ENCODE measurements at places on chromosomes 5 and 9.

GRCh38 chr5:43039471-43040286, 440 bp downstream of the ANXA2R start:
- no peak for DNase-seq

GRCh38 chr9:113853333-113853732, 22.8 kb upstream of the ZNF618 start:
- no peak for DNase-seq

- no peak for DNase-seq
Observed at GRCh38 chr9:91515074-91515687, 91.5 kb upstream of the NFIL3 start.

- DNase-seq: no peak
Observed at GRCh38 chr5:108814551-108814950, 66.9 kb downstream of the FER start.

- DNase-seq: no peak
Observed at GRCh38 chr5:74294231-74294705, 346.3 kb downstream of the ENC1 start.

DNA sequence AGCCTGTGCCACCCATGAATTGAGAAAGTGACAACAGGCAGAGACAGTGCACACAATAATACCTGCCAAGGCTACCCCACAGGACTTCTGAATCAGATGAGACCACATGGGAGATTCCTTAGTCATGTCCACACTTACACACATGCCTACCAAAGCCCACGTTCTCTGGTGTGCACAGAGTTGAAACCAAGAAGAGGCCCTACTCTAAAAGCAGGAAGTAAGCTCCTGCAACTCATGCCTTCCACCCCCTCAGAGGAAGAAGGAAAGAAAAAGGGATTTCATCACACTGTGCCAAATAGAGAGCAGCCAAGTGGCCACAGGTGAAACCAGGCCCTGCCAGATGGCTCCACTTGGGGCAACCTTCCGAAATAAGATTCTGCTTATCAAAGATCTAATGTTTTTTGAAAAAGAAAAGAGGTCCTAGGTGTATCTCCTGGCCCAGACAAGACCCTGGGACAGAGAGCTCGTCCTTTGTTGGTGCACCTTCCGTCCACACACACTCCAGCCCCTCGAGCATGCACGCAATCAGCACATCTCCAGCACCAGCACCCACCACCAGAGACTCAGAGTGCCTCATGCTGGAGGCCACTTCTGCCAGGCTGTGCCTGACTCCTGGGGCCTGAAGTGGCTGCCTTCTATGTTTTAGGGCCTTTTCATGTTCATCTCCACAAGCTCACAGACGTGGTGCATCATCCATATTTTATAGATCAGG, 114.6 kb upstream of the SPOCK1 start:
- DNase-seq: no peak

DNA sequence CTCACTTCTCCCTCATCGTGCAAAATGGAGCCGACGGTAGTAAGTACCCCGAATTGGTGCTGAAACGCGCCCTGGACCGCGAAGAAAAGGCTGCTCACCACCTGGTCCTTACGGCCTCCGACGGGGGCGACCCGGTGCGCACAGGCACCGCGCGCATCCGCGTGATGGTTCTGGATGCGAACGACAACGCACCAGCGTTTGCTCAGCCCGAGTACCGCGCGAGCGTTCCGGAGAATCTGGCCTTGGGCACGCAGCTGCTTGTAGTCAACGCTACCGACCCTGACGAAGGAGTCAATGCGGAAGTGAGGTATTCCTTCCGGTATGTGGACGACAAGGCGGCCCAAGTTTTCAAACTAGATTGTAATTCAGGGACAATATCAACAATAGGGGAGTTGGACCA, 979 bp downstream of the PCDHGA12 start:
- no peak for DNase-seq

GRCh38 chr9:19876569-19877316, 87.9 kb upstream of the SLC24A2 start:
- DNase-seq: no peak

- no peak for DNase-seq
Observed at GRCh38 chr5:149831492-149831891, 101.4 kb downstream of the PPARGC1B start.

- DNase-seq: no peak
Observed at GRCh38 chr5:147461915-147462314, 48.0 kb downstream of the DPYSL3 start.

GRCh38 chr9:135030566-135031226, 56.8 kb upstream of the OLFM1 start:
- DNase-seq: no peak

DNA sequence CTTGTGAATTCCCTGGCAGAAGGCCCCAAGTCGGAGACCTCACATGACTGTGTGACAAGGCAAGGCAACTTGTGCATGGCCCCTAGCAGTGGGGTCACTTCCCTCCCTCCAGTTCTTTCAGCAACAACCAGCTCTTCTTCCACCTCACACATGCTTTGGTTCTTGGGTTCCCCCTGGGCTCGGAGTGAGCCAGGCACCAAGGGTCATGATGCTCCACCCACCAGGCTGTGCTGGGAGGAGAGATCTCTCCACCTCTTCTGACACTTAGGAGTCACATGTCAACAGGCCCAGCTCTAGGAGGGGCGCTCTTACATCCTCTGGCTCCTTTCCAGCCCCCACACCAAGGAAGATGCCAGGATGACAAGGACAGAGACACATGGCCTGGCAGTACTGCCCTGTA, 56.7 kb downstream of the CDH6 start:
- DNase-seq: no peak

GRCh38 chr5:180950291-180950949, 38.2 kb upstream of the BTNL3 start:
- no peak for DNase-seq

- DNase-seq: no peak
Observed at GRCh38 chr9:129145841-129146292, 32.2 kb downstream of the IER5L start.

GRCh38 chr9:81759680-81760215, 70.4 kb upstream of the TLE1 start:
- DNase-seq: no peak

- no peak for DNase-seq
Observed at GRCh38 chr5:4520559-4520958, 619.6 kb upstream of the ADAMTS16 start.

DNA sequence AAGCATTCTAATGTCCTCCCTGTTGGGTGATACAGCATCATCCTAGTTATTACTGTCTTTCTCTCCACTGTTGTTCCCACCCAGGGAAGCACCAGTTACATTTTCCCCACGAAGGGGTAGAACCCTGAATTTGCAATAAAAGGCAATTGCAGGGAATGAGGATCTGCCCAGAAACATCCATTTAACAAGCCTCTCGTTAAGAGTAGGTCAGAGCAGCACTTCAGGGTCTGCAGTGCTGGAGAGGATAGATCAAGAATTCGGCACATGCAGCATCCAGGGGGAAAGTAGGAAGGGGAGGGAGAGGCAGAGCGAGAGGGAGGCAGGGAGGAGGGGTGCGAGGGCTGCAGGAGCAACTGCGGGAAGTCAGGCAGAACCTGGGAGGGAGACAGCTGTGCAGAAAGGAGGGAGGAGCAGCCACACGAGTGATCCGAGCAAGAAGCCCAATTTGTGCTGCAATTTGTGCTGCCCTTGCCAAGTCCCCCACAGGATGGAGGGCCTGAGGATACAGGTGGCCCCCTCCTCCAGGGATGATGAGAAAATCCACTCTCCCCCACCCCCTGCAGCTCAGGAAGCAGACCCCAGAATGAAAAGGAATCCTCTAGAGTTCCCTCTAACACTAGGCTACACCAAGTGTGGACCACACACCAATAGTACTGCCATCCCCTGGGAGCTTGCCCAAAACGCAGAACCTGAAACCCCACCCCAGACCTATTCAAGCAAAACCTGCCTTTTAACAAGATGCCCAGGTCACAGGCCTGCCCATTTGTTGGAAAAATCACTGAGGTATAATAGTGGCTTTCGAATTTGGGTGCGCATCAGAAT, 62.2 kb downstream of the EPB41L4B start:
- DNase-seq: no peak

GRCh38 chr9:77879437-77879943, 152.1 kb downstream of the GNAQ start:
- no peak for DNase-seq

- no peak for DNase-seq
Observed at GRCh38 chr5:473551-474192, 30.7 kb downstream of the EXOC3 start.

GRCh38 chr9:77417566-77417965, 230.6 kb downstream of the GNA14 start:
- no peak for DNase-seq

DNA sequence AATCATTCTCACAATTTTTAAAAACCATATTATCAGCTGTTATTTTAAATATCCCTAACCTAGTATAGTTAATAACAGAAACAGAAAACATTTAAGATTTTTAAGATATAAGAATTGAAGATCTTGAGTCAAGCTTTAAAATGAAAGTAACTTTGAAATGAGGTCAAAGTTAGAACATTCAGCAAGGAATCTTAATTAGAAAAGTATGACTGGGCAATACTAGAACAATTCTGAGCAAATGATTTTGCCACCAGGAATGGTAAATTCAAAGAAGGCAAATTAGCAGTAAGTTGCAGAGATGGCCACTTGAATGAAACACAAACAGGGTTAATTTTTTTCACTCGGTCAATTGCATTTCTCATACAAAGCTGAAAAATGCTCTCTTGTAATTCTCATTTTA, 117.9 kb downstream of the NXNL2 start:
- DNase-seq: no peak

DNA sequence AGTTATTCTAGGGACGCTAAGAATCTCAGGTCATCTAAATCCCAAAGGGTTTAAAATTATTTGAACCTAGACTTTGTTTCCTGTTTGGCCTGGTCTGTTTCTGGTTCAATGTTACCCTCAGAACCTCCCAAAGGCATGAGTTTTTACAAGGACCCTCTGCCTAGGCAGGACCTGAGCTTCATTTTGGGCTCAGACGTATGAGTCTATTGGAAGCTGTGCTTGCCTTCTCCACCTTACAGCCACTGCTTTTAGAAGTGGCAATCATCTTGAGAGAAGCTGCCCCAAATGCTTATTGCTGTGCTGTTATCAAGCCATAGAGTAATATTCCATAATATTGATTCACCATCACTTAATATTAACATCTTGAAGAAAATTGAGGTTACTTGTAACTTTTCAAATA, 510.4 kb downstream of the TLE4 start:
- DNase-seq: no peak

- DNase-seq: no peak
Observed at GRCh38 chr5:116922532-116922931, 347.9 kb upstream of the SEMA6A start.

DNA sequence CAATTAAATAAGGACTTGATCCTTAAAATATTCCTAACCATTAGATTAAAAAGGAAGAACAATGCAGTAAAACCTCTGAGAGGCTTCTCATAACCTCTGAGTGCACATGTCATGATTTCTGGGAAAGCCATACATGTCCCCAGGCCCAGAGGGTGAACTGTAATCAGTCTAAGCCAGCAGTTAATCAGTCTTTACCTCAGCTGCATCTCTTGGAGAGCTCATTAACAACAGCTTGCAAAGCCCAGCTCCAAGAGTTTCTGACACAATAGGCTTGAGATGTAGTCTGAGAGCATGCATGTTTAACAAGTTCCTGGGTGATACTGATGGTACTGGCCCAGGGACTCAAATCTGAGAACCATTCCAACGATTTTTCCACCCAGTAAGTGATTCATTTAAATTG, 392.1 kb downstream of the DNAH5 start:
- no peak for DNase-seq

DNA sequence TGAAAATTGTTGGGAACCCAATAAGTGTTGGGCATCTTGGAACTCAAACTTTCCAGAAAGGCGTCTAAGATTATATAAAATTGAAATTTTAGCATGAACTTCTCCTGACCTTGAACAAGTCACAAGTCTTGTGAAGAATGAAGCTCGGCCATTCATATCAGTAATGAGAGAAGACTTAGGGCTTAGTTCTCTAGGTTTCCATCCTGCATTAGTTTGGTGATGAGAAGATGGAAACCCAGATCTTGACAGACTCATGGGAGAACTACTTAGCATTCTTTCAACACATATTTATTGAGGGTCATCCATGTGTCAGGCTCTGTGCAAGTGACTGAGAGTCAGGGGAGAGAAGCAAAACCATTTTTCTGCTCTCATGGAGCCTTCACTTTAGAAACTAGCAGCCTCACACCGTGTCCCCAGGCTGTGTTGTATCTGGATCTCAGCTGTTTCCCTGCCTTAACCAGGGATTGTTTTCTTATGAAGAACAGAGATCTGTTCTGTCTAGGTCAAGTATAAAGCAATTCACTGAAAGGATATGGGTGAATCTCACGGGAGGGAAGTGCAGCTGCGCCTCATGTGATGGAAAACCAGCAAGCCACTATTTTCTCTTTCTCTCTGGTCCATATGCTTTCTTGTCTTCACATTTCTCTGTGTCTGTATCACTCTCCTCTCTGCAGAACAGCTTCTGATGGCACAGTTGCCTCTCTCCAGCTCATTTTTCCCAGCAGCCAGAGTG, 3.4 kb downstream of the GARNL3 start:
- no peak for DNase-seq

DNA sequence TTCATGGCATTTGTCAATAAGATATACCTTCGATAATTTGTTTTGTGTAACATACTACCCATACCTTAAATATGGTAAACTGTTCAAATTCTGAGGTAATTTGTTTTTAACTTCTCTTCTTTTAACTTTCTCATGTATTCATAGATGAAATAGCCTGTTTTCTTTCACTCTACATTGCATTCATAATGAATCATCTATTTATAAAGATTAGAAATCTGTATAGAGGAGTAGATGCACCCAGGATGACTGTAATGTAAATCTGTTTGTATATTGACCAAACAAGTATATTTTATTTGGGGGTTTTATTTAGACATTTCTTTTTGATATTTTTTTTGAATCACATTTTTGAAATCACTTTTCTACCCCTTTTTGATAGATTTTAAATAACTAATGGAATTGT, 144.6 kb downstream of the CD180 start:
- DNase-seq: no peak

- no peak for DNase-seq
Observed at GRCh38 chr5:36666274-36666673, 59.9 kb downstream of the SLC1A3 start.

DNA sequence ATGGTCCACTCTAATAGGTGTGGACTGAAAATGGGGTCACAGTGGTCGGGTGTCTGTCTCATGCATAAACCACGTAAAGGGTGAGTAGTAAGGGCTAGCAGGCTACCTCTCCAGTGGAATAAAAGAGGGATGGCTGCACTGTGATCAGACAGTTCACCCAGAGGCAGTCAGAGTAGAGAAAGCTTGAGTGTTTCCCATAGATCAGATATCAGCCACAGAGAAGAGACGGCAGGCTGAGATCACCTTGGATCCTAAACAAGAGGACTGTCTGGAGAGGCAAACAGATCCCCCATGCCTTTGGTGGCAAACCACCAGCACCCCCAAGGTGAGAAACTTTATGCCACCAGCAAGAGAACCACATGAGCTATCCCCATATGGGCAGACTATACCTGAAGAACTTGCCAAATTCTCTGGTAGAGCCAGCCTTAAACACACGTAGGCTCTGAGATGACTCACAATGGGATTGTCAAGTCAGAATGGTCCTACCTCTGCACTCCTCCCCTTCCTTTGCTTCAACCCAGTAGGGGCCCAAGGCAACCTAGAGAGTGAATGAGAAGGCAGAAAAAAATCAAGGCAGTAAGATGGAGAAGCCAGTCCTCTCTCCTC, 205.2 kb upstream of the MAP3K1 start:
- DNase-seq: no peak
